ENCODE measurements at places on chromosomes 6 and 20. TPM values are rescaled to one million over a fixed set of nuclear protein-coding genes. Genes with fewer than 3 reads are reported as not detected.

DNA sequence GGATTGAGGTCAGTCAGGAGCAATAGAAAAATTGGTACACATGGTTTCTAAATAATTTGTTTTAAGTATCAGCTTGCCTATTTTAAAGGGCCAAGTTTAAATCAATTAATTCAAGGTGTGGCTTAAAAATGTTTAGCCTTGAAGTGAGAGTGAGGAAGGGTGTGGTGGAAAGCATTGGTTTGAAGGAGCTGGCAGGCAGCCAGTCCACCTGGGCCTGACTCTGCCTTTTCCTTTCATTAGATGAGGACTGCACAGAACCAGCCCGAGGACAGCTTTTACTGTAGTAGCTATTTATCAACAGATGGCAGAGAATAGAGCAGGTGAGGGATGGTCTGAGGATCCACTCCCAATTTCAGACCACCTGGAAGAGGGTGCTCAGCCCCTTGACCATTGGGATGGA, 42.4 kb downstream of the DHX35 start:
- DNase-seq: no peak

GRCh38 chr6:126359936-126360537, 20.1 kb downstream of the CENPW start:
- DNase-seq: no peak

DNA sequence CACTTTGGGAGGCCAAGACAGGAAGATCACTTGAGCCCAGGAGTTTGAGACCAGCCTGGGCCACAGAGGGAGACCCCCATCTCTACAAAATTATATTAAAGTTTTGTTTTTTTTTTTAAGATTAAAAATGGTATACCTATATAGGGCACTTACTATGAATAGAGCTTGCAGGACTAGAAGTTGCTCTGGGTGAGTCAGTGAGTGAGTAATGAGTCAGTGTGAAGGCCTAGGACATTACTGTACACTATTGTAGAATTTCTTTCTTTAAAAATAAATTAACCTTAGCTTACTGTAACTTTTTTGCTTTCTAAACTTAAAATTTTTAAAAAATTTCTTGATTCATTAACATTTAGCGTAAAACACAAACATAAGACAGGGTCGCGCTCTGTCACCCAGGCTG, 29.7 kb downstream of the STK35 start:
- no peak for DNase-seq

Gene CFB
- 37.1 TPM for polyA plus RNA-seq

DNA sequence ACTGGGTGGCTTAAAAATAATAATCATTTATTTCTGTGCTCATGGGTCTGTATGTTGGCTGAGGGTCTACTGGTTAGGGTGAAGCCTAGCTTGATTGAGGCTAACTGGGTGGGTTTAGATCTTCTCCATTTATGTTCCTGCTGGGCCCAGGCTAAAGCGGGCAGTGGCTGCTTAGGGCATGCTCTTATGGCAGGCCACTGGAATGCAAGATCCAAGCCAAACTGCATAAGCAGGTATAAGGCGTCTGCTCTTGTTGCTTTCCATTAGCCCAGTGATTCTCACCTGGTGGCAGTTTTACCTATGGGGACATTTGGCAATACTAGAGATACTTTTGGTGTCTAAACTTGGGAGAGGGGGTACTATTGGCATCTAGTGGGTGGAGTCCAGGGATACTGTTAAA, 44.5 kb downstream of the QKI start:
- no peak for DNase-seq

DNA sequence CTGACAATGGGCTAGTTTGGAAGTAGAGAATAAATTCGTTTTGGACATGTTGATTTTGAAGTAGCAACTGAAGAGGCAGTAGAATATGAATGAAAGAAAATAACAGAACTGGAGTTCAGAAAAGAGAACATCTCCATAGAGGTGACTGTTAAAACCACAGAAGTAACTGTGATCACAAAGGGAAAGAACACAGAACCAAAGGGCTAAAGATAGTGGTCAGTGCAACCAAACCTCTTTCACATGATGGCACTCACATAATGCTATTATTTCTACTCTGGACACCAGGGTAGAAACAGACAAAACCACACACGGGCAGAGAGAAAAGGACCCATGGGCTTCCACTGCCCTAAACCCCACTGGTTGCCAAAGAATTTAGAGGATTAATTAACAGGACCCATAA, 58.5 kb downstream of the CDK19 start:
- DNase-seq: no peak

GRCh38 chr6:41545703-41546474, at the start of gene FOXP4:
Gene FOXP4 (plus strand): TSS chr6:41546381. CDS start chr6:41565761, 19,380 bp downstream.
- DNase-seq: peak; percentile 96

- DNase-seq: no peak
Measured at GRCh38 chr6:118542184-118542952, 5.7 kb upstream of the PLN start.

Gene SEL1L2
- not detected for polyA plus RNA-seq

- DNase-seq: no peak
Measured at GRCh38 chr20:4061987-4062386, 46.6 kb upstream of the RNF24 start.

- no peak for DNase-seq
Measured at GRCh38 chr6:143356101-143356880, 94.2 kb downstream of the ADAT2 start.

Gene HLA-DQA1
- polyA plus RNA-seq: 53.4 TPM

DNA sequence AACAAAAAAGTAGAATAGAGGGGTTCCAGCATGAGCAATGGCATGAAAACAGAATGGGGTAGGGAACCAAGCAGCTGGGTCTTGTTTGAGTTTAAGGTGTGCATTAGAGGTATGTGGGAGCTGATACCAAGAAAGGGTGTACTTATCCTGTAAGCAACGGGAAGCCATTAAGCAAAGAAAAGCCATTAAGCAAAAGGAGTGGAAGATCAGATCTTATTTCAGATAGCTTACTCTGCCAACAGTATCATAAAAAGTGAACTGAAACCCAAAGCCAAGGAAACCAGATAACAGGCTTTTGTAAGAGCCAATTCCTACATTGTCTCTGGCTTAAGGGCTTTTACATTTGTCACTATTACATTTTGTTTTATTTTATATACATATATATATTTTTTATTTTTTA, 21.3 kb upstream of the BEND6 start:
- no peak for DNase-seq

- DNase-seq: no peak
Measured at GRCh38 chr6:163842467-163842866, 427.9 kb downstream of the QKI start.

Gene SLC4A11
- 0.36 TPM for polyA plus RNA-seq

- DNase-seq: no peak
Measured at GRCh38 chr6:43914272-43915147, 144.5 kb downstream of the VEGFA start.

- no peak for DNase-seq
Measured at GRCh38 chr6:155036907-155037306, 41.8 kb downstream of the TIAM2 start.

DNA sequence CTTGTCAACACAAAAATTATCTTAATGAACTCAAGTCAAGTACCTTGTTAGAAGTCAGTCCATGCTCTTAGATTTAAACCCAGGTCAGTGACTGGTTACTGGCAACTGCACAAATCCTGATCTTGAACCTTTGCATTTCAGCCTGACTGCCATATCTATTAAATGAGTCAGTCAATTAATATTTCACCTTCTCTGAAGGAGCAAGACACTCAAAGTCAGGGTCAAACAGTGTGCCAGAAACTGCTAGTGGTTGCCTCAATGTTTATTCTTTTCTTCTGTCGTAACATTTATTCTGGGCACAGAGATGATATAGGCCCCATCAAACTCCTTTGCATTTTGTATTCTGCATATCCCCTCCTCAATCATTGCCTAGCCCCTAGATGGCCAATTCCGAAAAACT, 193.9 kb upstream of the MOCS1 start:
- peak; percentile 19 for DNase-seq

Gene UBR2
- polyA plus RNA-seq: 24.5 TPM

GRCh38 chr6:125789576-125790357, 993 bp upstream of the NCOA7 start:
- DNase-seq: peak; percentile 87

Measured in large intestine (tissue), 12 donors.